ENCODE measurements at places on chromosomes 6 and 20.

DNA sequence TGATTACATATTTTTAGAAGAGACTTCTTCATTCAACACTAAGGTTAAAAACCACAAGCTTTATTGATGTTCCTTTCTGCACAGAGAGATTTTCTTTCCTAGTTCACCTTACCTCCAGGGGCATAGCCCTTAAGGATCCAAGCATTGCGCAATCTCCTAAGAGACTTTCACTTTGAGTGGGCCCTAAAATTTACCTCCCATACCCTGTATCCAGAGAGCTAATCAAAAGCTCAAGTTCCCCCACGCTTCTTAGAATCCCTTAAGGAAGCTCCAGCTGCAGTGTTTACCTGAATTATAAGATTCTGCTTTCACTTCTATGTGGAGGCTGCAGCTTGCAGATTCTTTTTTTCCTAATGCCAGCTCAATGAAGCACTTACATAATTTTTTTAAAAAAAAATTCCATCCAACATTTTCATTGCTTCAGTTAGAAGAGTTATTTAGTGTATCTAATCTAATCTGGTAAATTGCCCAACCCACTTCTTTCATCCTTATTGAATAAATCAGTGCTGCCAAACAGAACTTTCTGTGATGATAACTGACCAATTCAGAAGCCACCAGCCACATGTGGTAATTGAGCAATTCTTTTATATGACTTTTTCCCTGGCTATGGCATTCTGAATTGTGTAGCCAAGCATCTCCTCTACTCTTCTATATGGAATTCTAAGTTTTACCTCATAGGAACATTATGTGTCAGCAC is 24.6 kb upstream of the SPTLC3 start:
- DNase-seq: no peak

DNA sequence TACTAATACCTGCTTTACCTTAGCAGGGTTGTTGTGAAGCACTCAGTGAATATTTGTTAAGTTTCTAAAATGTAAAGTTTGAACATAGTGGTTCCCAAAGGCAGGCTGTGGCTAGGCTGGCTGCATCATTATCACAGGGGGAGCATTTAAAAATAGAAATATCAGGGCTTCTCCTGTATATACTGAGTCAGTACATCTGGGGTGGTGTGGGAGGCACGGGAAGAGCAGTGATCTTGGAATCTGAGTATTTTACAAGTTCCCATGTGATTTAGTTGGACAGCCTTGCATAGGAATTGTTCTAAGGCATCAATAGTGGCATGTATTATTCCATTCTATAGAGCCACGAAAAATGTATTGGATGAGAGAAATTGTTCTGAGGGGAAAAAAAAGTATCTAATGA is 8.0 kb downstream of the CDC5L start:
- DNase-seq: no peak

DNA sequence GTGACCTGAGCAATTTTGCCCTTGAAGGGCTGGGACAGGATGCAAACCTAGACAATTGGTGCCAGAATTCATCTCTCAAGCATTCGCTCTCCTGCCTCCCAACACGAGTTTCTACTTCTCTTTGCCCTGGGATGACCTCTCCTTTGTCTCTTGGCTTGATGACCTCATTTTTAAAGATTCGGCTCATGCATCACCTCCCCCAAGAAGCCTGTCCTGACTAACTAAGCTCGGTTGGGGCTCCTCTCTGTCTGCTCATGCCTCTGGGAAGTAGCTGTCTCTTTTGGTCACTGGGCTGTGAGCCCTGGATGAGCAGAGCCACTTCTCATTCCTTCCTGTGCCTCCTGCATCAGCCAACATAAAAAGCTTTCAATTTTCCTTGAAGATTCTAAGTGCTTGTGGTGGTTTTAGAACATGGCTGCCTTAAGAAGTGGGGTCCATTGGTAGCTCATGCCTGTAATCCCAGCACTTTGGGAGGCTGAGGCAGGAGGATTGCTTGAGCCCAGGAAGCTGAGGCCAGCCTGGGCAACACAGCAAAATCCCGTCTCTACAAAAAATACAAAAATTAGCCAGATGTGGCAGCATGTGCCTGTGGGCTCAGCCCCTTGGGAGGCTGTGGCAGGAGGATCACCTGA is 11.1 kb upstream of the TCF15 start:
- DNase-seq: no peak

DNA sequence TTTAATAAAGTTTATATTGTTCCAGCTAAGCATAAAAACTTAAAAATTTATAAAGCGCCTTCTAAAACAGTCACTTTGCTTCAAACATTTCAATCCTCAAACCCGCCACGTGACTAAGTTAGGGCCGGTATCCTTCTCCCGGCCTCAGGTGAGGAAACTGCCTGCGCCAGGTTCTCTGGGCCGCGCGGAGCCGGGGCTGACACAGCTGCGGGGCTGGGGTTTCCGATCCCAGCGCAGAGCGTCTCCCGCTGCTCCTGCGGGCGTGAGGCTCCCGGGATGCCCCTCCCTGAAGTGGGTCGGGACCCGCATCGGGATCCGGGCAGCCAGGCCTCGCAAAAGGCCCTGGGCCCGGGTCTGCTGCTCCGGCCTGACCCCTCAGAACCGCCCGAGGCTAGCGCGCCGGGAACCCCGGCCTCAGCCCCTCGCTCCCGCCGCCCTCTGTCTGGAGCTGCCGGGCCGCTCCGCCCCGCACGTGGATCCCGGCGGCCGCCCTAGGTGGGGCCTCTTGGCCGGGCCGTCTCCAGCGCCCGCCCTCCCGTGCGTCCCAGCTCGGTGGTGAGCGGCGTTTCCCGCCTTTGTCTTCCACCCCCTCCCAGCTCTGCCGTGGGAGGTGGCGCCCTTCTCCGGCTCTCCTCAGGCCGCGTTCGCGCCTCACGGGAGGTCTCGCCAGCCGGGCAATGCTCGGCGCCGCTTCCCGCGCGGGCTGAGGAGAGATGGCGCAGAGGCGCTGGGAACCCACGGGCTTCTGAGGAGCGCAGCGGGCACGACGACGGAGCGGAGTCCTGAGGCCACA is 267.9 kb downstream of the DLL1 start:
- DNase-seq: no peak

- no peak for DNase-seq
Observed at GRCh38 chr6:17491416-17492142, 98.2 kb downstream of the CAP2 start.

- no peak for DNase-seq
Observed at GRCh38 chr20:39070484-39071231, 108.5 kb downstream of the DHX35 start.

DNA sequence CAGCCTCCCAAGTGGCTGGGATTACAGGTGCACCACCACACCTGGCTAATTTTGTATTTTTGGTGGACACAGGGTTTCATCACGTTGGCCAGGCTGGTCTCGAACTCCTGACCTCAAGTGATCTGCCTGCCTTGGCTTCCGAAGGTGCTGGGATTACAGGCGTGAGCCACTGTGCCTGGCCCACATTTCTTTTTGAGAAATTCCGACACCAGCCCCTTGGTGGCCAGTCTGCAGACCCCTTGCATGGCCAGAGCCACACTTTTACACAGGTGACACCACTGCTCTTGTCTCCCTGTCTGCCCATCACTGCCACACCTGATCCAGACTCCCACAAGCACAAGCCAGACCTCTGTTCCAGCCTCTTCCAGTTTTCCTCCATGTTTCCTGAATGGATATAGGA is 33.0 kb downstream of the SRSF3 start:
- no peak for DNase-seq

DNA sequence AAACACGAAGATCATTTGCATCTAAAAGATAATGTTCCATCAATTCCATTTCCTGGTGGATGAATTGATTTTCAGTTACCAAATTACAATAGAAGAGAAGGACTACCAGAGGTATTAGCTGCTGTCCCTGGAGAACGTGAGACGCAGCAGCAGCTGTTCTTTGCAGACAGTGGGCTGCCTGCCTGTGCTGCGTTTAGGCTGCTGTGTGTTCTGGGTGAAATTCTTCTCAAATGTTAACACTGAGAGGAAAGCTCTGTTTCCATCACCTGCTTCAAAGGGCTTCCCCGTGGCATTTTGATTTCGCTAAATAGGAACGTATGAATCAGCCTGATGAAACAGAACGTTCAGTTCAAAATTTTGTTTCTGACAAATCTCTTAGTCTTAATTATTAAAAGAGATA is 362.2 kb downstream of the C6orf118 start:
- DNase-seq: no peak

DNA sequence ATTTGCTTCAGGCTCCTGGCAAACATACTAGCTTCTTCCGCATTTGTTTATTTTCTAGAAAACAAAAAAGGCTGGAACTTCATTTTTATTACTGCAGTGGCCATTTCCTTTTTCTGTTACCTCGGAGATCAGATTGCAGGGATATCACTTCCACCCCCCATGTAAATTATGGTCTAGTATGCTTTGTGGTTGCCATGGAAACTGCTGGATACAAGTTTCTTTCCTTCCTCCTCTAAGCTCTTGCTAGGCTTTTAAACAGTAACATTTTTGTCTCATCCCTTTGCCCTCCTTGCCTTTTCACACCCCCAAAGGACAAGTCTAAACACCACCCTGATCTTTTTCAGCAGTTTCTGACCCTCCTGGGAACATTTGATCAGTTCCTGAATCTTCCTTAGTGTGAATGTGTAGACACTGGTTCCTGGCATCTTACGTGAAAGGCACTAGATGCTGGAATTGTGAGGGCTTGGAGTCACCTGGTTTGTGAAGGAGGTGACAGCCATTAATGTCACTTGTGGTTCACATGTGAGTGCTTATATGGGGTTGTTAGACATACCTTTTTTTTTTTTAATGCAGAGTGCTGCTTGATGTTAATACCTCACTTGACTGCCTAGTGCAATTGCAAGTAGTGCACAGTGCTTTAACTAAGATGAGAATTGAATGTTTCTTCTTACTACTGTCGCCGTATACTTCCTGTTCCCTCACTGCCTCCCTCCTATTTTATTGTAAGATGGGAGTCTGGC is 181.6 kb downstream of the JARID2 start:
- DNase-seq: no peak

- DNase-seq: no peak
Observed at GRCh38 chr20:6605055-6605935, 162.2 kb upstream of the BMP2 start.

DNA sequence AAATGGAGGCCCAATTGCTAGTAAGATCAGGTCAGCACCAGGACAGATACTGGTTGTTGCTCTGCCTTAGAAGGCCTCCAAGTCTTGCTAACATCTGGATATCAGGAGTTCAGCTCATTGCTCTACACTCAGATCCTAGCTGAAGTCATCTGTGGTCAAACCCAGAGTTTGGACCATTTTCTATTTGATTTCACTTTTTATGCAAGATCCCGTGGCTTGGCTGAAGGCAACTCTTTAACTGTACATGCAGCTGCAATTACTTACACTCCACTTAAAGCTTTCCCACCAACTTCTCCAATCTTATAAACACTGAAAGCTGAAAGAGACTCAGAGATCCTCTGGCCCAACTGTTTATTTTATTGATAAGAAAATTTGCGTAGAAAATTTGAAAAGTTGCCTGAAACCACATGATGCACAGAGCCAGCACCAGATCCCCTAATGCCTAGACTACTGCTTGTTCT is 2.7 kb downstream of the SLC17A2 start:
- DNase-seq: no peak

DNA sequence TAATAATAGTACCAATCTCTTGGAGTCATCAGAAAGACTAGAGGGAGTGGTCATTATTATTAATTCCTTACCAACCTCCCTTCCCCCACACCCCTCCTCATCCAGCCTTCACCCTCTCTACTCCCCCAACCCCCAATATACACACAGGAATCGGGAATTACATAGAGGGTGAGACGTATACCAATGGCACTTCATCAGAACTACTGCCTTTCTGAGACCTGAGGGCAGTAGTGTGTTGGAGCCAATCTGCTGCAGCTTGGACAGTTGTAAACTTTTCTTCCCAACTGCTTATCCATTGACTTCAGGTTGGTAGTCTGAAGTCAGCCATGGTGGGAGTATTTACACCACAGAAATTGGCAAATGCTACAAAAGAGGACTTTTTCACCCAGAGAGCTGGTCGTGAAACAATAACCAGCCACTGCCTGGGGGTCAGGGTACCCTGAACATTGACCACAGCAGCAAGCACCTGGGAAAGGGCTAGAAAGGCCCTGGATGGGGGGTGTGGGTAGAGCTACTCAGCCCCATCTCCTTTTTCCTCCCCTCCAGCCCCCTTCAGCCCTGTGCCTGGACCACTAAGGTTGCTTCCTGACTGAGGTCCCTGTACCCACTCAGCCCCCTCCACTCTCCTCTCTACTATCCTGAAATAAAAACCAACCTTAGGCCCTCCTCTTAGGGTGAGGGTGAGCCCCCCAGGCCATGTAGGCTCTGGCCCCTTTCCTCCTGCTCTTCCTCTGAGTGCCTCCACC is 161.5 kb downstream of the MRPL14 start:
- DNase-seq: no peak

GRCh38 chr6:106629859-106630163 is 433 bp downstream of the QRSL1 start:
- DNase-seq: no peak

DNA sequence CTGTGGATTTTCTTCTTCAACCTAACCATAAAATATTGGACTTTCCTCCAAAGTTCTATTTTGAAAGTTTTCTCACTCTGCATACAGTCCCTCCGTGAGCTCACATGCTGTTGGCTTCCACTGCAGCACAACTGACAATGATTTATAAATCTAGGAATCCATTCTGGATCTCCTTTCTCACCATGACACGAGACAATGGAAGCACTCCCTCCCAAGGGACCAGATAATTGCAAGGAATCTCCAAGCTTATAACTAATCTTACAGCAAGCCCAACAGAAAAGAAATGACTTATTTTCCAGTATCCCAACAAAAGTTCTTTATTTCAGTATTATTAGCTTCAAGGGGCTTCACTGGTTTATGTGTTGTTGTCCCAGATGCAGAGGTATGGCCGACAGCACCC is 729.0 kb downstream of the RFPL4B start:
- no peak for DNase-seq

DNA sequence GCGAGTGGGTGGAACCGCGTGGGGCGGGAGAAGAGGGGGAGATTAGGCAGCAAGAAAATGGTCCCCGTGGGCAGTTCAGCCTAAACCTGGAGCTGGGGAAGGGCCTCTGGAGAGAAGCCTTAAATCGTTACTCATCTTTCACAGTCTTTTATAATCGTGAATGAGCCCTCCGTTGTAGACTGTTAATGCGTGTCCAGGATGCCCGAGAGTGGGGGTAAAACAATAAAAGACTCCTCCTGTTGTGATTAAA is 11.0 kb upstream of the ELOVL5 start:
- no peak for DNase-seq

GRCh38 chr6:16243055-16243454 is 4.7 kb downstream of the GMPR start:
- no peak for DNase-seq

DNA sequence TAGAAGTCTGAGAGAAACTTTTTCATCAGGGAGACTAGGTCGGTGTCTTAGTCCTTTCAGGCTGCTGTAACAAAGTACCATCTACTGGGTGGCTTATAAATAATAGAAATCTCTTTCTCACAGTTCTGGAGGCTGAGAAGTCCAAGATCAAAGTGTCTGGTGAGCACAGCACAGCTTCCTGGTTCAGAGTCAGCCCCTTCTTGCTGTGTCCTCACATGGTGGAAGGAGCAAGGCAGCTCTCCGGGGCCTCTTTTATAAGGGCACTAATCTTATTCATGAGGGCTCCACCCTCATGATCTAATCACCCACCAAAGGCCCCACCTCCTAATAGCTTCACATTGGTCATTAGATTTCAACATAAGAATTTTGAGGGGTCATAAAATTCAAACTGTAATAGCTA is 122.8 kb downstream of the CCDC170 start:
- DNase-seq: no peak

Data from vagina (tissue), 2 donors.